Fibroblast of skin of left biceps (primary cell): ENCODE measurements at places on chromosomes 5 and 9.

GRCh38 chr5:2779459-2779858 lies 28.0 kb upstream of the IRX2 start:
- DNase-seq = no peak

DNA sequence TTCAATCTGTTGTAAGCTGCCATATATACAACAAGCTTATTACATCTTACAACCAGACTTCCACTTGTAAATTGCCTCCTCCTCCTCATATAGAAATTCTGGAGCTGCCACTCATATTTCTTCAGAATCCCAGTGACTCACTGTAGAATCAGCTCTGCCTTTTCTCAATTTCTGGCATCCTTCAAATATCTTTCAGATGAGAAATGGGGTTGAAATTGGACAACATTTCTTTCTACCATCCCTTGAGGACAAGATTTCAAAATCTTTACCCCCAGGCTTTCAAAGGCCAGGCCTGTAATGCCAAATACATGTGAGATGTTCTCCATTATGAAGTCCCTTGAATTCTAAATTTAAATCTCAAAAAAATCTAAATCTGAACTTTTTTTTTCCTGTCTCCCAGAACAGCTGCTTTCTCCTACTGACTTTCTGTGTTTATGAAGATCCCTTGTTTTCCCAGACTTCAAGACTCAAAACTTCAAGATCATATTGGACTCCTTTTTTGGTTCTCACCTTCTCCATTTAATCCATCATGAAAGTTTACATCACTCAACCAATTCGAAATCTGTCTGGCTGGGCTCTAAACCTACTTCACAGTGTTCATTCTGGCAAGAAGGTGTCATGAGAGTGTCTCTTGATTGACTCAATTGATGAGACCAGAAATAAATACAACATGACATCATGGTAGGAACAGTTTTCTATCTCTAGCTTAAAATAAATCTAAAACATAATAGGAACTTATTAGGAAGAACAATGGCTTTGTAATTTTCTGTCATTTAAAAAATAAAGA lies 109.8 kb downstream of the HMHB1 start:
- DNase-seq = peak; percentile 94

GRCh38 chr5:138107213-138107612 lies 23.4 kb downstream of the WNT8A start:
- no peak for DNase-seq

GRCh38 chr5:67010684-67011409 lies 185.8 kb downstream of the CD180 start:
- no peak for DNase-seq

GRCh38 chr9:118321788-118322187 lies 617.6 kb downstream of the TLR4 start:
- DNase-seq = no peak

DNA sequence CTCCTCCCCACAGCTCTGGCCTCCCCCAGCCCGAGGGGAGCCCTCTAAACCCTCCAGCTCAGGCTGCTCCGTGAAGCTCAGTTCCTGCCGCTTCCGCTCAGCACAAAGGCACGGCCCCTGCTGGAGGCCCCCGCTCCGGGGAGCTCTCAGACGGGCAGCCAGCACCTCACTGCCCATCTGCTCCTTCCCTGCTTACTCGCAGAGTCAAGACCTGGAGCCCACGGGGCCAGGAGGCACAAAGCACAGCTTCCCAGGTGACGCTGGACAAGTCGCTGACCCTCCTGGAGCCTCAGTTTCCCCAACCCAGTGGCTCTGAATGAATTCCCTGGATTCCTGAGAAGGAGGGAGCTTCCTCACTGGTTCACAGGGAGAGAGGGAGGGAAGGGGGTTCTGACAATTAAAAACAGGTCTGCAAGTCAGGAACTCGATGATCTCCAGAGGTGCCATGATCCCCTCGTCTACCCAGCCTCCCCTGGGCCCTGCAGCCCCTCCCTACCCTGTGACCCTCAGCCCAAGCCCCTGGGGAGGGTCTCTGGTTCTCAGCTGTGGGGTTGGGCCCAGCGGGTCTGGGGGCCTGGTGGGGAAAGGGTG lies 36.2 kb downstream of the VAV2 start:
- DNase-seq = no peak

DNA sequence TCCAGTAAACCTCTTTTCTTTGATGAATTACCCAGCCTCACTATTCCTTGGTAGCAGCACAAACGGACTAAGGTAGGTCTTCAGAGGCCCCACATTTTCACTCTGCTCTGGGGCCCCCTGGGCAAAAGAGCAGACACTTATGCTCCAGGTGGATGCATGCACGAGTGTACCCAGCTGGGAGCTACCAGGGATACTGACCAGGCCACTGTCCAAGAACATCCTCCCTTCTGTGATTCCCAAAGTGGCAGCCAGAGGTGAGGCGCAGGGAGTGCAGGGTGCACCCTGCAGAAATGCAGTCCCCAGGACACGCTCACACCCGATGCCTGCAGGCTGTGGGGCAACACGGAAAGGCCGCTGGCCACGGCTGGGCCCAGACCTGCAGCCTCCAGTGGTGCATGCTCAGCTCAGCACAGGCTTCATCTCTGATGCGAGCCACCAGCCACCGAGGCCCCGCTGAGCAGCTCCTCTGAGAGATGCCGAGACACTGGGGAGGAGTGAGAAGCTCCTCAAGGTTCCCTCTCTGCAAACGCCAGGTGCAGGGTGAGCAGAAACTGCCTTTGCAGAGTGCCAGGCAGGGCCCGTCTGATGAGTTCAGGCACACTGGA lies 48.1 kb upstream of the OLFM1 start:
- DNase-seq = no peak

DNA sequence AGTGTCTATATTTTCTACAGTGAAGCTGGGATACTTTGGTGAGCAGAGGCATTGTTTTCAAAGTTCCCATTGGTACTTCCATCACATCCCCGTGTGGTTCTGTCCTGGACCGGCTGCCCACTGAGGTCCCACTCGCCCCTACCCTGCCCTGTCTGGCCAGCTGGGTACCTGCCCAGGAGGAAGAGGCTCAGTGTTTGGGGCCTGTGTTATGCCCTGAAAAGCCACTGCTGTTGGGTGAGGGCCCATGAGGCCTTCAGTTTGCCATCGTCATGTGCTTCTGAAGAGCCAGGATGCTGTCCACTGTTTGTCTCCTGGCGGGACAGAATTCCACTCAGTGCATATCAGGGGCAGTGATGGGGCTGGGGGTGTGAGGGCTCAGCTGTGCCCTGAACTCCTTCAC lies 2.6 kb upstream of the CEP72 start:
- DNase-seq = no peak

DNA sequence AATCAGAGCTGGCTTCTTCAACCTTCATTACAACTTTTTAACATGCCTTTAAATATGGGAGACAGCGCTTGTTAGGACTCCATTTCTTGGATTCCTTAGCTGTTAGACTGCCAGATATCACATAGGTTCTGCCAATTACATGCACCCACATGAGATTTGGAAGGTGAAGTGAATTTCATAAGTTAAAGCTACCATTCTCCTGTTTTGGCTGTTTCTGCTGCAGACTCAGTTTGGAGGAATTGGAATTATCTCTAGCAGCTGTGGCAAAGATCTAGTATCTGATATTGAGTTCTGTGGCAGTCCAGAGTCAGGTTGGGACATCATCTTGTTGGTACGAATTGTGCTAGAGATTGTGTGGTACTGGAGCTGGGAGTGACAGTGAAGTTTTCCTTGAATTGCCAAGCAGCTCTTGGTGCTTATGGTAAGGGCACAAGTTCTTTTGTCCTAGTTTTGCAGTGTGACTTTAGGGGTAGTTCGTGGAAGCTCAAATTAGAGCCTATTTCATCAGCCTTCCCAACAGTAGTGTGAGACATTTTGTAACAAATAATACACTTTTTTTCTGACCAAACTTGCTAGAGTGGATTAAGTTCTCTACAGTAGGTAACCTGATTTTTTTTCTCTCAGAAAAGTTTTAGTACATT lies 9.1 kb upstream of the PJA2 start:
- DNase-seq = no peak

GRCh38 chr5:1754531-1755220 lies 45.0 kb downstream of the MRPL36 start:
- DNase-seq = no peak

- no peak for DNase-seq
Measured at GRCh38 chr5:9444346-9444745, 101.5 kb downstream of the SEMA5A start.

- no peak for DNase-seq
Measured at GRCh38 chr9:123945532-123945931, 15.6 kb upstream of the DENND1A start.
